ENCODE measurements at places on chromosomes 2 and 18. TPM values are rescaled to one million over a fixed set of nuclear protein-coding genes. Genes with fewer than 3 reads are reported as not detected.

GRCh38 chr2:229779650-229780049 is 65.3 kb upstream of the DNER start:
- no peak for DNase-seq

GRCh38 chr2:161905389-161906046 is 168.5 kb downstream of the DPP4 start:
- no peak for DNase-seq

DNA sequence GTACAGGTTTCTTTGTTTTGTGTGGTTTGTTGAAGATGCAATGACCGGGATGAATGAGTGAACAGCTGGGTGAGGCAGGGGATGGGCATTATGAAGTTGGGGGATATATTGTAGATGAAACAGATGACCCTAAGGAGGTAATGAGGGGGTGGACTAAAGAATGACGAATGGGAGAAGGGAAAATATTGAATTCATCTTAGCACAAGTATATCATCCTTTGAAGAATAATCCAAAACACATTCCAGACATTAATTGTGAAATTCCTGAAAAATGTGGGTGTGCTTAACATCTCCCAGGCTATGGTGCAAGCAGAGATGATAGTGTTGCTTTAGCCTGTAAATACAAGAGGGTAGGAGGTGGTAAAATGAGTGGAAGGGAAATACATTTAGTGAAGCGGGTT is 5.8 kb downstream of the CRIM1 start:
- DNase-seq = no peak

GRCh38 chr2:136381722-136382633 is 264.0 kb upstream of the CXCR4 start:
- peak; percentile 88 for DNase-seq

GRCh38 chr2:205864491-205864890 is 182.2 kb downstream of the NRP2 start:
- no peak for DNase-seq

DNA sequence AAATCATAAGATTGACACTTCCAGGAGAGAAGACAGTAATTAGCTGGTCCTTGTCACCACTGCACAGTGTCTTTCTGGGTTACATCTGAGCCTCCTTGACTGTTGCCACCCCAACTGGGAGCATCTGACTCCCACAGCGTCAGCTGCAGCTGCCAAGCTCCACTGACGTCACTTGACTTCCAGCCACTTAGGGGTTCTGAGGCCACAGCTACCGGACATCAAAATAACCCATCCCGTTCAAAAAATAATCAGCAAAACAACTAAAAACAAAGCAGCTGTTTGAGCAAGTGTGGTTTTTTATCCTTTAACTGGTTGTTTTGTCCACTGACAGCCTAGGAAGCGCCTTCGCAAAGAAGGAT is 206.5 kb upstream of the AGAP1 start:
- no peak for DNase-seq

DNA sequence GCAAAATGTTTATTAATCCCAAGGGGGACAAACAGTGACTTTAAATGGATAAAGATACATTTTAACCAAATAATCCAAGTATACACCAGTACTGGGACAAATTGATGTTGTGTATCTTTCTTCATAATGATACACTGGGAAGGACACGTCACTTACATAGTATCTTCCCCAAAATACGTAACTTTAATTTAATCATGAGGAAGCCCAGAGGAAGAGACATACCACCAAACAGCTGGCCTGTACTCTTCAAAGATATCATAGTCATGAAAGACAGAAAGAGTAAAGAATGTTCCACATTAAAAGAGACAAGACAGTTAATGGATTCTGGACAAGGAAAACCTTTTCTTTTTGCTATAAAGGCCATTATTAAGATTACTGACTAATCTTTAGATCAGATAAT is 37.1 kb downstream of the AGFG1 start:
- DNase-seq = no peak

- DNase-seq = peak; percentile 35
These were observed 26.2 kb downstream of the UNC50 start for GRCh38 chr2:98634406-98635092.

GRCh38 chr2:144097440-144098225 is 422.3 kb downstream of the ZEB2 start:
- no peak for DNase-seq

GRCh38 chr2:21422050-21422449 is 298.3 kb downstream of the TDRD15 start:
- no peak for DNase-seq

GRCh38 chr2:96890726-96891385 is 21.0 kb upstream of the SEMA4C start:
- no peak for DNase-seq

DNA sequence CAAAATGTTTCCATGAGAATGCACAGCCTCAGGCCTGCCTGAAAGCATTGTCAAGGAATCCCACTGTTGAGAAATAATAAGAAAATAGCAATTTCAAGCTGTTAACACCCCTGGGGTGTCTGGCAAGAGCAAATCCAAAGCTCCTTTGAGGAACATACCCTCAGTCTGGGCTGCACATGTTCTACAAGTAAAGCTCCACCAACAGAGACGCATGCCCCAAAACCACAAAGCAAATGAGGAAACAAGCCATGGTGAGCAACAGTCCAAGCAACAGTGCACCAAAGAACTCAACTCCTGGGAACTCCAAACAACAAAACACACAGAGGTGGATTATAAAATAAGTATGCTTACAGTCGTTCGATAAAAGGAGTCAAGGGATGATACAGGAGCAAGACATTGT is 40.3 kb downstream of the CYP27C1 start:
- DNase-seq = no peak

HOXD10 gene
- not detected for polyA plus RNA-seq

RGPD3 gene
- 0.17 TPM for polyA plus RNA-seq

SRD5A2 gene
- polyA plus RNA-seq = not detected

NETO1 gene
- not detected for polyA plus RNA-seq

MOCOS gene
- polyA plus RNA-seq = not detected

PLGLB1 gene
- polyA plus RNA-seq = 1.4 TPM

ACMSD gene
- not detected for polyA plus RNA-seq

KATNAL2 gene
- polyA plus RNA-seq = not detected

Measured in naive thymus-derived CD4-positive, alpha-beta T cell (primary cell).